ENCODE measurements at places on chromosomes 2 and 18.

GRCh38 chr2:142757111-142757510 lies 120.4 kb upstream of the KYNU start:
- DNase-seq = no peak

GRCh38 chr2:121197369-121198091 lies 87.5 kb downstream of the TFCP2L1 start:
- DNase-seq = no peak

DNA sequence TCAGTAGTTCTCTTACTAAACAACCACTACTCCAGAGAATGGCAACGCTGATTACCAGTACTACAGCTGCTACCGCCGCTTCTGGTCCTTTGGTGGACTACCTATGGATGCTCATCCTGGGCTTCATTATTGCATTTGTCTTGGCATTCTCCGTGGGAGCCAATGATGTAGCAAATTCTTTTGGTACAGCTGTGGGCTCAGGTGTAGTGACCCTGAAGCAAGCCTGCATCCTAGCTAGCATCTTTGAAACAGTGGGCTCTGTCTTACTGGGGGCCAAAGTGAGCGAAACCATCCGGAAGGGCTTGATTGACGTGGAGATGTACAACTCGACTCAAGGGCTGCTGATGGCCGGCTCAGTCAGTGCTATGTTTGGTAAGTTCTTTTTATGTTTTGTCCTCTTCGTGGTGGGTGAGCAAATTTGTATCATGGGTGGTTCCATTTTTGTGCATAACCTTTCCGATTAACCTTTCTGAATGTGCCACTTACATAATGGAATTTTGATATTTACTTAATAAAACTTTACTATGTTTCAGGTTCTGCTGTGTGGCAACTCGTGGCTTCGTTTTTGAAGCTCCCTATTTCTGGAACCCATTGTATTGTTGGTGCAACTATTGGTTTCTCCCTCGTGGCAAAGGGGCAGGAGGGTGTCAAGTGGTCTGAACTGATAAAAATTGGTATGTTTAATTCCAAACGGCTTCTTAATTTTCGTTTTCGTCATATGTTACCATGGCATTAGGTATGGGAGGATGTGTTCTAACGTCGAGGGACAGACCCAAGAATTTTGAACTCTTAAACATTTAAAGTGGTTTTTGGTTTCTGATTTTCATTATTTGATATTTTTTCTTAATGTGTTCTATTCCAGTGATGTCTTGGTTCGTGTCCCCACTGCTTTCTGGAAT lies 1.3 kb downstream of the SLC20A1 start:
- DNase-seq = no peak

GRCh38 chr2:235597081-235597615 lies 103.3 kb downstream of the AGAP1 start:
- no peak for DNase-seq

- no peak for DNase-seq
These were observed 98.6 kb upstream of the FANCL start for GRCh38 chr2:58339548-58340243.

GRCh38 chr2:154614906-154615305 lies 83.6 kb upstream of the KCNJ3 start:
- DNase-seq = no peak

- DNase-seq = no peak
These were observed 89.2 kb upstream of the MSH2 start for GRCh38 chr2:47313728-47314127.

GRCh38 chr18:27298214-27298804 lies 113.2 kb upstream of the CHST9 start:
- no peak for DNase-seq

- DNase-seq = no peak
These were observed 28.5 kb upstream of the PGAP1 start for GRCh38 chr2:196955036-196955435.

DNA sequence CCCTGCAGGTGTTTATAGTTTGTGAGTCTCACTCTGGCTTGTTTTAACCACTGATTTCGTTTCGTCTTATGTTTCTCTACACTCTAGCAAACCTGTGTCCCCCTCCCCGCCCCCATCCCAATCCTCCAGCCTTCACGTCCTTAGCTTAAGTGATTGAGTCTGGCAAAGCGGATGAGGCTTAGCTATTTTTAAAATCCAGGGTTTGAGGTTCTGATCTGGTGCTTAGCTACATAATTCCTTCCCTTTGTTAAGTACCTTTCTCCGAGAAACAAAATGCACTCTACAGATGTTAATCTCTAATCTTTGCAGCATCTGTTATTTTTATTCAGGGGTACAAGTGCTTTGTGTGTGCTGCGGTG lies 7.8 kb downstream of the AGAP1 start:
- DNase-seq = no peak
